ENCODE measurements at places on chromosomes 2 and 18.

DNA sequence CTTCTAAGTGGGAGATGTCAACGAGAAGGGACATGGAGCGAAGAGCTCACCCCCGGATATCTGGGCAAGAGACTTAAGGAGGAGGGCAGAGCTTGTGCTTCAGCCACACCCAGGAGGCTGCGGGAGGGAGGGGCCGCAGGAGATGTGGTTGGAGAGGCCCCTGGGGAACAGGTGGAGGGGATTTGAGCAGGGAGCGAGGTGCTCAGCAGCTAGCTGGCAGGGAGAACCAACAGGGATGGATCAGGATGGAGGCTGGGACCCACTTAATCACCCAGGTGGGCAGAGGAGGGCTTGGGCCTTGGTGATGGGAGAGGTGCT, 78.3 kb downstream of the MBP start:
- peak; percentile 31 for DNase-seq

DNA sequence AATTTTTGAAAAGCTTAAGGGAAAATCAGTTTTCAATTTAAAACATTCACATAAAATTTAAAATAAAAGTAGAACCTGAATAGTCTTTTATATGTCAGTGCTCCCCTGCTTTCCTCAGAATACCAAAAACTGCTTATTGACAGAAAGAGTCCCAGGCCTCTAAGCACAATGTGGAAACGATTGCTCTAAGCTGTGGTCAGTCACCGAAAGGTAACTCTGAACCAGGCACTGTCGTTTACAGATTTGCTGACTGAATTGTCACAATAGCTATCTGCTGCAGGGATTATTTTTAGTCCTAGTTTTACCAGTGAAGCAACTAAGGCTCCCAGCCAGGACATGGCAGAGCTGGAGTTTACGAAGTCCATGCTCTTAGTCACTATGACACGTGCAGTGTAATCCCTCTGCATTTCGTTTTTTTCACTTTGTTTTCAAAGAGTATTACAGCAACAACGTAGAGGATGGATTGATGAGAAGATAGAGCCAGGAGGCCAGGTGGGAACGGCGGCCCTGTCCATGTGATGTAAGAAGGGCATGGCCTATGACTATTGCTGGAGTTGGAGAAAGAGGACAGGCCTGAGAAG, 28.1 kb upstream of the TMEM247 start:
- no peak for DNase-seq

GRCh38 chr2:64120928-64121327, 23.3 kb downstream of the PELI1 start:
- no peak for DNase-seq

GRCh38 chr18:63017076-63017475, 301.7 kb downstream of the PHLPP1 start:
- DNase-seq: no peak

GRCh38 chr18:69956057-69956456, 8.4 kb upstream of the CD226 start:
- DNase-seq: no peak

- peak; percentile 45 for DNase-seq
Measured at GRCh38 chr18:52598921-52599320, 258.9 kb downstream of the DCC start.

GRCh38 chr2:28926847-28927246, 32.4 kb downstream of the WDR43 start:
- DNase-seq: no peak

DNA sequence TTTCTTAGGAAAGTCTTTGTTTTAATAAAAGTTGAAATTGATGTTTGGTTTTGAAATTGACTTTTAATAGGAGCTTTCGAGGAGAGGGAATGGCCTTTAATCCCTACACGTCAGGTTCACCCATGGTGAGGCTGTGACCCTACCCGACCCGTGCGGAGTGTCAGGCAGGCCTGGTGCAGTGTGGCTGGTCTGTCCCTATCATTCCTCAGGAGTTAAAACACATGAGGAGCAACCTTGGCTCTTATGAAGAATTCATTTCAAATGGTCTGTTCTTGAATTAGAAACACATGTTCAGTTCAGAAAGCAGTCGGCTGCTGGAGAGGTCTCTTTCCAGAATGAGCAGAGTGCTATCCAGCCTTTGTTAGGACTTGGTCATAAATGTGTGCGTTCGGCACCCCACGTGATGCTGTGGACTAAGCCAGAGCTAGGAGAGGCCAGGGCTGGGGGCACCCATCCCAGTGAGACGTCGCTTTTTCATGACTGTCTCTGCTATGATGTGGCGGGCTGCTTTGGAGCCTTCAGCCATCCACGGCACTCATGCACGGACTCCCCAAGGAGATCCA, 54.7 kb downstream of the EMILIN2 start:
- no peak for DNase-seq

DNA sequence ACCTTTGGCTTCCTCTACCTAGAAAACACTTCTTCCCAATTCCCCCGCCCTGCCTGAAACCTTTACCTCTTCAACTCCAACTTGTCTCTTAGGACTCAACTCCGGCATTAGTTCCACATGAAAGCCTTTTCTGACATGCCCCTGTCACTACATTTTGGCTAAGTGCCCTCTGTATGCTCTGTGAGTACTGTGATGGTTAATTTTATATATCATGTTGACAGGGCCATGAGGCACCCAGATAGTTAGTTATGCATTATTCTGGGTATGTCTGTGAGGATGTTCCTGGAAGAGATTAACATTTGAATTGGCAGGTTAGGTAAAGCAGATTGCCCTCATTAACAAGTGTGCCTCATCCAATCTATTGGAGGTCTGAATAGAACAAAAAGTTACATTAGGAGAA, 75.6 kb upstream of the NCKAP5 start:
- DNase-seq: no peak

- DNase-seq: no peak
Measured at GRCh38 chr2:55355451-55355850, 64.2 kb downstream of the CCDC88A start.

DNA sequence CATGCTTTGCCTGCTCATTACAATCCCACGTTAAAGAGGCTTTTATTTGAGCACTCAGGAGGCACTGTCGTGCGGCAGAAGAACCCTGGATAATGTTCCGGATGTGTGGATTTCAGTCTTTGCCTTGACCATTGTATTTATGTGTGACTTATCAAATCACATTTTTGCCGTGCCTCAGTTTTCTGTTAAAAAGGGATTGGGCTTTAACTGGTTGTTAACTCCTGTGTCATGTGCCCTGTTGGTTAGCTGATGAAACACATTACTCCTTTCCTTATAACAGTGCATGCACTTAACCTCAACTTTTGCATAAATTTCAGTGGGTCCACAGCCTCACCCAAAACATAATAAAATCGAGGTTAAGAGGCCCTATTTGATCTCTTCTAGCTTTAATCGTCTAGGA, 52.7 kb downstream of the NAB1 start:
- no peak for DNase-seq

GRCh38 chr2:45984896-45985473, 312.2 kb upstream of the EPAS1 start:
- no peak for DNase-seq

GRCh38 chr2:58064086-58064485, 17.5 kb downstream of the VRK2 start:
- DNase-seq: no peak

DNA sequence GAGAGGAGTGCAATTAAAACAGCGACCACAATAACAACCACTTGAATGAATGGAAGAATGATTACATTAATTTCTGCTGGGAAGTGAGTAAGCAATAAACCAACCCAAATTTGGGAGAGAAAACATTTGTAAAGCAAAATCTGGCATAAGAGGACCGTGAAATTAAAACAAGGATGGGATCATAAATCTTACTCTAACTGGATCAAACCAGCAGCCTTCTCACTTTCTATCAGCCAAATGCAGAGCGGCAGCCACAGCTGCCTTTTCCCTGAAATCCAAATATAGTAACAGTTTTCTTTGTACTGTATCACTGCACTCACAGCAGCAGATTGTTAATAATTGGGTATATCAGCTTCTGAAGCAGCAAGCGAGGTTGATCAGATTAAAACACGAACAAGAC, 245.2 kb upstream of the REG3G start:
- peak; percentile 67 for DNase-seq

DNA sequence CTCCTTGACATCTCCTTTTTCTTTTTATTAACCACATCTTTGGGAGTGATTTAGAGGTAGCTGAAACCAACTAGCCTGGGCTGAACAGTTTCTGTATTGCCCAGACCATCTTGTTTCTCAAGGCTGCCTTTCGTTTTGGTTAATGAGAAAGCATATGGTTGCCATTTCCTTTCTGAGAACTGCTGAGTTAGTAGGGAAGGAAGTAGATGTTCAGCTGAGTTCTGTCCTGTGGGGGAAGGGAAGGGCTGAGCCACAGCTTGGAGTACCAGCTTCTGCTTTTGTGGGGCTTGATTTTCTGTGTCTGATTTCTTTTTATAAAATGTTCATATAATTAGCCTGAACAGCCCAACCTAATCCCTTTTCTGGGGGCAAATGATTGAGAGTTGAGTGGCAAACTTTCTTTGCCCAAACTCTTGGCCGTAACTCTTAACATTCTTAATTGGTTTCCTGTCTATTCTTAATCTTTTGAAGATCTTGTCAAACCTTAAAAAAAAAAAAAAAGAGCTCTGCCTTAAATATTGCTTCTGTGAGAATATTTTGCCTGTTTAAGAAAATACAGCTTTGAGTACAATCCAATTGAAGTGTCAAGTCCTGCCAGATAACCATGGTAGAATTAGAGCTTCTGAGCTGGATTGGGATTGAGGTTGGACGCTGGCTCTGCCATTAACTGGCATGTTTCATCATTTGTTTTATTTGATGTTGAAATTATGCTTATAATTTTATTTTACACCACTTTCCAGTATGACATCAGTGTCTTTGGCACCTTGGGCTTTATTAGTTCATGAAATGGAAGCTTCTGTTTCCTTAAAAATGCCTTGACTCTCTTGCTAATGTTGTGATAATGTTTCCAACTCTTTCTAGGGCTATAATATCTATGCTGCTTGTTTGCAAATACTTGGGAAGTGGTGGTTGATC, 1.9 kb upstream of the NABP1 start:
- DNase-seq: no peak

GRCh38 chr18:11268741-11269233, 119.4 kb upstream of the PIEZO2 start:
- DNase-seq: no peak

GRCh38 chr2:134736167-134736880, 17.5 kb upstream of the TMEM163 start:
- no peak for DNase-seq

- DNase-seq: no peak
Measured at GRCh38 chr2:10569460-10569859, 120.3 kb downstream of the NOL10 start.

GRCh38 chr2:237147317-237147716, 61.6 kb downstream of the COPS8 start:
- DNase-seq: no peak

GRCh38 chr2:11925295-11926066, 179.0 kb downstream of the LPIN1 start:
- DNase-seq: no peak

GRCh38 chr2:85753035-85753524, 711 bp upstream of the ATOH8 start:
- peak; percentile 24 for DNase-seq

GRCh38 chr18:63439334-63439733, 17.1 kb upstream of the VPS4B start:
- DNase-seq: peak; percentile 91

GRCh38 chr2:176544991-176545956, 276.0 kb downstream of the MTX2 start:
- no peak for DNase-seq

- no peak for DNase-seq
Measured at GRCh38 chr2:25188405-25188804, 20.0 kb upstream of the POMC start.

DNA sequence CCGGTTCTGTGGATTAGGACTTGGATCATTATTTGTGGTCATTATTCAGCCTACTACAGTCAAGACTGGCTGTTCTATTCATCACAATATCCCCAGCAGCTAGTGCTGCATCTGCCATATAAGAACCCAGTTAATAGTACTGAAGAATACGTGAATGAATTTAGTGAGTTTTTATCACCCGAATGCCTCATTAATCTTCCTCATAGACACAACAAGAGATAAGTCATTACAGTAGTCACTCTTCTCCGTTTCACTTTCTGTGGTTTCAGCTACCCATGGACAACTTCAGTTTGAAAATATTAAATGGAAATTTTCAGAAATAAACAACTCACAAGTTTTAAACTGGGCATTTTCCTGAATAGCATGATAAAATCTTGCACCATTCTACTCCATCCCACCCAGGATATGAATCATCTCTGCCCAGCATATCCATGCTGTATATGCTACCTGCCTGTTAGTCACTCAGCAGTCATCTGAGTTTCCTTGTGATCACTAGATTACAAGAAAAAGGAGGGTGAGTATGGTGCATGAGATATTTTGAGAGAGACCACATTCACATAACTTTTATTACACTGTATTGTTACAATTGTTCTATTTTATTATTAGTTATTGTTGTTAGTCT, 363.7 kb upstream of the CHAC2 start:
- no peak for DNase-seq

- no peak for DNase-seq
Measured at GRCh38 chr18:54905629-54906028, 53.6 kb downstream of the CCDC68 start.

Data from NCI-H1417 (cell line).